ENCODE measurements at places on chromosomes 6 and 20. TPM values are rescaled to one million over a fixed set of nuclear protein-coding genes. Genes with fewer than 3 reads are reported as not detected.

Gene ELOVL4
- polyA plus RNA-seq, result 16.8 TPM

Gene FOXA2
- not detected for polyA plus RNA-seq

Gene GGTLC1
- not detected for polyA plus RNA-seq

Gene CST7
- polyA plus RNA-seq, result not detected

Gene PCSK2
- polyA plus RNA-seq, result 0.68 TPM

Gene UNC5CL
- polyA plus RNA-seq, result 0.87 TPM

Gene PRDM1
- polyA plus RNA-seq, result 0.90 TPM

Gene PRKN
- polyA plus RNA-seq, result 0.64 TPM

Gene CDC40
- polyA plus RNA-seq, result 57.3 TPM

Gene C20orf204
- polyA plus RNA-seq, result 0.82 TPM
